ENCODE measurements at places on chromosomes 5 and 9.

DNA sequence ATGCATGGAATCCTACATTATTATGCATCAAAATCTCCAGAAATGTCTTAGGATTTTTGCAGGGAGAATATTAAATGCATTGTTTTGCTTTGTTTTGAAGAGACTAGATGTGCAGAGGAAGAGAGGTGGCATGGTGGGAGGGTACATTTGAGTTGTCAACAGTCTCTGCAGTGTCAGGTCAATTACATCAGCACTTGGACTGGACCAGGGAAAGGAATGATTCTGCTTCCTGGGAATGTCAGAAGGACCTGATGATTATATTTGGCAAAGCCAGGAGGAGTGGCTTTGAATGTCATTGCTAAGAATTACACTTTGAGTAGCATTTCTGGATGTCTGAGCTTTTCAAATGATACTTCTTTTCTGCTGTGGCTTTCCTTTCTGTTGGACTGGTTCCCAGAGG is 17.5 kb upstream of the TMEFF1 start:
- DNase-seq: no peak

GRCh38 chr5:113043491-113043931 is 66.9 kb downstream of the DCP2 start:
- DNase-seq: no peak

GRCh38 chr5:172837640-172838039 is 3.6 kb downstream of the ERGIC1 start:
- no peak for DNase-seq

DNA sequence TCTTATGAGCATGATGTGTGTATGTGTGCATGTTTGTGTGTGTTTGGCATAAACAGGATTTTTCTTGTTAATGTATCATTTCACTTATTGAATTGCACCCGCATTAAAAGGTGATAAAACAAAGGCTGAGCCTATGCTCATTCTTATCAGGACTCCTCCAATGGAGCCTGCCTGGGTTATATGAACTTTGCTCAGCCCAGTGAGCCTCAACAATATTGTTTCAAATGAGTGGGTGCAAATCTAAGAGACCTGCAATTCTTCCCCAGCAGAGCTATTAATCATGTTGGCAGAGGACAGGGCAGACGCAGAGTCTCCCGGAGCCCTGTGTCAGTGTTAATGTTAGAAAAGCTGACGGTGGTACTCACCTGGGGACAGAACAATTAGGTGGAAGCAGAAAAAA is 71.6 kb downstream of the SH3RF2 start:
- no peak for DNase-seq

GRCh38 chr5:67381236-67381880 is 184.8 kb upstream of the CD180 start:
- no peak for DNase-seq

DNA sequence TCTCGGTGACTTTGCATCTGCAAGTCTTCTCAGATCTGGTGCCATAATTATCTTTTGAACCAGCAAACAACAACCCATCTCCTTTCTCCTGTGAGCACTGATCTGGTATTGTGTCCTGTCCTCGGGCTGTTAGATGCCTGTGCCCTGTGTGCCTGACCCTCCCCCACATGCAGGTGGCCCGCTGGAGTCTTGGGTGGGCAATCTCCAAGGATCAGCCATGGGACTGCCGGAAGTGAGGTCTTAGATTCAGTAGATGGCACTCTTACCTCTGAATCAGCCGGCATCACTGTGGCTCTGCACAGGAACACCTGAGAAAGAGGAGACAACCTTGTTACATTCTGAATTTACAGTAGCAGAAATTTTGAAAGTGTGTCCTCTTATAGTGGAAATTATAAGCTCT is 172.4 kb downstream of the IRX2 start:
- DNase-seq: no peak

DNA sequence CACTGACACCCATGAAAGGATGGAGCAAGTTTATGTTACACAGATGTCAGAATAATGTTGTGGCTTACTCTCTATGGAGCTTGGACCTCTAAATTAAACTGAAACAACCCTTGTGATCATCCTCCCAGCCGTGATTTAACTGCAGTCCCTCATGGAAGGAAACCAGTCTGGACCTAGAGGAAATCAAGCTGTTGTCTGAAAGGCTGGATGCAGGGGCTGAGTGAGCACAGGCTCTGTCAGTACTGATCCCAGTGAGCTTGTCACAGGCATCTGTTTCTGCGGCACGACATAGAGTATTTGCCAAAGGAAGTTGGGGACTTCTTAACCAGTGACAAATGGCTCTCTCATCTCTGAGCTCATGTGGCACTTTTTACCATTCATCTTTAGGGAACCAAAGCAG is 282.9 kb upstream of the MAP3K1 start:
- no peak for DNase-seq

- no peak for DNase-seq
Measured at GRCh38 chr9:116276651-116277121, 123.1 kb downstream of the PAPPA start.

- DNase-seq: no peak
Measured at GRCh38 chr9:136187683-136188586, 17.0 kb downstream of the LHX3 start.

GRCh38 chr9:128552744-128553440 is 505 bp downstream of the SPTAN1 start:
- no peak for DNase-seq

DNA sequence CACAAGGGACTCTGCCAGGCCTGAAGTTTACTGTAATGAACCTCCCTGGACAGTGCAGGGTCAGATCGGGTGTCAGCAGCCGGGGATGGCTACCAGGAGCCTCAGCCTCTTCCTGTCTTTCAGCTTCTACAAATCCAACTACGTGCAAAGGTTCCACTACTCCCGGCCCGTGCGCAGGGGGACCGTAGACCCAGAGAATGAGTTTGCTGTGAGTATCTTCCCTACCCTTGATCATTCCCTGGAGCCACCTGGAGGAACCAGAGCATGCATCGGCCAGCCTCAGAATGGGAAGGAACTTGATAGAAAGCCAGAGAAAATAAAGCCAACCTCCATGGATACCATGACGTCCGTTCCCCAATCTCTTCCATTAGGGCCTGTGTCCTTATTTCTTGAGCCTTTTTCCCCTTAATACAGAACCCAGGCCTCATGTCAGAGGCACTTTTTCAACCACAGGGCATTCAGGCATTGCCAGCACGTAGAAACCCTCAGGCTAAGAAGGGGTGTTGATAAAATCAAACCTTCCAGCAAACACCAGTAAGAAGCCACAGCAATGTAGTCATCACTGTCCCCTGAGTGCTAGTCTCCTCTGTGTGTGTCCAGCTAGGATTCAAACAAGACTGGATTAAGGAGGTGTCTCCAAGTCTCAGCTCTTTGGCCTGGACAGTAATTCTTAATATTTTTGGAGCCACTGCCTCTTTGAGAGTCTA is 49.0 kb upstream of the FOXI1 start:
- DNase-seq: no peak

GRCh38 chr9:126561582-126561981 is 52.1 kb upstream of the LMX1B start:
- no peak for DNase-seq

DNA sequence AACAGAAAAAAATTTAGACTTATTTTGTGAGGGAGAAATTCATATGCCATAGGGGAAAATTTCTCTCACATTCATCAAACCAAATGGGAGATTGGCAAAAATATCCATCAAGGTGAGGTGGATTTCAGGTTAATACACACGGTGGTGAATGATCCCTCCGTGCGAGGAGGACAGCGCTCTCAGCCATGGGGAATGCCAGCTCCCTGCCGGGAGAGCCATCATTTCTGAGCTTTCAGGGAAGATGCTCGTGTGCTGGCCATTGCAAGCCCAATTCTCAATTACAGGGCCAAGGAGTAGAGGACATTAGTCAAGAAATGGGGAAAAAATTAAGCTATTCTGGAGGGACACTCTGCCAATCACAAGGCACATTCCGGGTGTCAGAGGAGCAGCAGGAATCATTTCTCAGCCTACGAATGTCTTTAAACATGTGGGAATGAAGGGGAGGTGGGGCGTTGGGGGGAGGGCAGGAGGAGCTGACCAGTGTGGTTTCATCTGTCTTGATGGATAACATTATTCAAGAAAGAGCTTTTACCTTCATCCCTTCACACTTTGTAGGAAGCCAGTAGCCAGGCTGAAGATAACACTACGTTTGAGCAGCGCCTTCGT is 165.5 kb downstream of the DAB2IP start:
- DNase-seq: no peak

- DNase-seq: no peak
Measured at GRCh38 chr9:107258919-107259318, 24.2 kb upstream of the RAD23B start.

GRCh38 chr5:9015937-9016270 is 530.0 kb downstream of the SEMA5A start:
- DNase-seq: no peak

- no peak for DNase-seq
Measured at GRCh38 chr9:25094518-25094917, 548.8 kb upstream of the IZUMO3 start.

DNA sequence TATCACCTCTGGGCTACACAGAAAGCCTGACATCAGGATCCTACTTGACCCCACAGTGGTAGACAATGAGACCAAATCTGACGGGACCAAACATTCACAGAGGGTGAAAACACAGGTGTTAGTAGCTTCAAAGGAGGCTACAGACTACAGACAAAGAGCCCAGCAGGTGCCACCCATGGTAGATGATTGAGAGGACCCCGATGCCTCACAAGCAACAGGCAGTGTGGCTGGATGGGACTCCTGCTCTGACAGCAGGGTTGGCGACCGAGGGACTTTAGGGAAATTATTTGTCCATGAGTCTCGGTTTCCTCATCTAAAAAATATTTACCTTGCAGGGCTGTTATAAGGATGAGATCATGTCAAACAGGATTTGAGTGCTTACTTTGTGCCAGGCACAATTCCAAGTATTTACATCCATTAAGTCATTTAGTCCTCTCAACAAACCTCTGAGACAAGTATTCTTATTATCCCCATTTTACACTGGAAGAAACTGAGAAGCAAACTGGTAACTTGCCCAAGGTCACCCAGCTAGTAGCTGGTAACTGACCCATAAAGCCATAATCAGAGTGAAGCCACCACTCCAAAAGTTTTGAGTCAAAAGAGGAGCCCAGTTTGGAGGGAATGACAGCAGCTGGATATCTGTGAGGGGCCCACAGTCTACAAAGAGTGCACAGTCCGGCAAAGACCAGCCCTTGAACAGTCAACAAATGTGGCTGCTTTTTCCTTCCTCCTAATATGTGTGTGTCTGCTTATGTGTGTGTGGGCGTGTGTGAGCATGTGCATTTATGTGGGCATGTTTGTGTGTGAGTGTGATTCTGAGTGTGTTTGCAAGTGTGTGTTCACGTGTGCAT is 502.0 kb downstream of the BNC2 start:
- no peak for DNase-seq

GRCh38 chr5:53403758-53404157 is 76.7 kb upstream of the FST start:
- no peak for DNase-seq

- DNase-seq: no peak
Measured at GRCh38 chr5:156473269-156473908, 146.4 kb downstream of the SGCD start.

DNA sequence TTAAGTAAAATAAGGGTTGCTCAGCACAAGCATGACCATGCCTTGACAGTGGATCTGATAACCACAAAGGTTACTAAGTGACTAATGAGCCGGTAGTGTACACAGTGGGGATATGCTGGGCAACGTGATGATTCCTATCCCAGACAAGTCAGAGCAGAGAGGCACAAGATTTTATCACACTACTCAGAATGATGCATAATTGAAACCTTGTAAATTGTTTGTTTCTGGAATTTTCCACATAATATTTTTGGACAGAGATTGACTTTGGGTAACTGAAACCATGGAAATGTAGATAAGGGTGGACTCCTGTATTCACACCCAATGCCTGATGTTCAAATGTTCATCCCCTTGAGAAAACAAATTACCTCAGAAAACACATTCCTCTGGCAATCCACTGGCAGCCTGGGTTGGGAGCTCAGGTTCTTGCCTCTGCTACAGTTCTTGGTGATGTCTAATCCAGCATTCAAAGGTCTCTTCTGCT is 16.2 kb upstream of the ERAP1 start:
- peak; percentile 71 for DNase-seq

DNA sequence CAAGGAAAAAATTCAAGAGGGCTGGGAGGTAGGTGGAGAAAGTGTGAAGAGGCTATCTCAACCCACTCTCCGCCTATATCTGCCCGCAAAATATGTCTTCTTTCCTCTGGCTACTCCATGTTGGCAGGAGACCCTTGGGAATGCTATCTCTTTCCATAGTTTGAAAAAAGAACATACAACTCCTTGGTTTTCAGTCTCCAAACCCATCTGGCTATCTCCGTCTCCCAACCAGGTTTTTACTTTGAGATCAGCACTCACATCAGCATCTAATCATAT is 109.9 kb upstream of the IFNE start:
- DNase-seq: no peak

DNA sequence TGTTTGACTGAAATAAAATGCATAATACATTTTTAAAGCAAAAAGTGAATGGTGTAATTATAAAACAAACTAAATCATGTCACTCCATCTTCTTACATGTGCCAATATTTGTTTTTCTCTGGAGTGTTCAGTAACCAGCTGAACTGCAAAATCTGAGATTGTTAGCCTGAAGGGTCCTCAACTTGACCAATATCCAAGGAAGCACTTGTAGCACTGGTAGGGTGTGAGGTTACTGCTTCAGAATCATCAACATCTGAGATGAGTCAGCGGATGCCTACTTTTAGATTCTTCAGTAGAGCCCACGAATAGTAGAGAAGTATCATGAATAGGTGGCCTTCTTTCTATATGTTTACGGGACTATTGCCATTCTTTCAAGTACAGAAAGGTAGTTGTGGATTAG is 226.7 kb downstream of the TLE4 start:
- DNase-seq: no peak

DNA sequence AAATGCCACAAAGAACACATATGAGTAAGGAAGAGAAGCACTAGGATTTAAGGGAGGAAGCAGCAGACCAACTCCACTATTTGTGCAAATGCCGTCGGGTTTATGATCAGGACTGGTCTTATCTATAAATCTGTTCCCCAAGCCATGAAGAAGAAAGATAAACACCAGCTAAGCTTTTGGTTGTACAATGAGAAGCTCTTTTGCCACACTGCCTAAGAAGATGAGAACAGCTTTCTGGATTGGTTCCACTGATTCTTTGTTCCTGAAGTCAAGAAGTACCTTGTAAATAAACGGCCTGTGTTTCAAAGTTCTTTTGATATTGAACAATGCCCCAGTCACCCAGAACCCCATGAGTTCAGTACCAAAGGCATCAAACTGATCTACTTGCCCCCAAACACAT is 93.9 kb downstream of the RFX3 start:
- no peak for DNase-seq

GRCh38 chr9:93244101-93244500 is 60.2 kb downstream of the WNK2 start:
- DNase-seq: no peak

GRCh38 chr5:180831139-180832093 is 28.8 kb upstream of the MGAT1 start:
- DNase-seq: peak; percentile 23

DNA sequence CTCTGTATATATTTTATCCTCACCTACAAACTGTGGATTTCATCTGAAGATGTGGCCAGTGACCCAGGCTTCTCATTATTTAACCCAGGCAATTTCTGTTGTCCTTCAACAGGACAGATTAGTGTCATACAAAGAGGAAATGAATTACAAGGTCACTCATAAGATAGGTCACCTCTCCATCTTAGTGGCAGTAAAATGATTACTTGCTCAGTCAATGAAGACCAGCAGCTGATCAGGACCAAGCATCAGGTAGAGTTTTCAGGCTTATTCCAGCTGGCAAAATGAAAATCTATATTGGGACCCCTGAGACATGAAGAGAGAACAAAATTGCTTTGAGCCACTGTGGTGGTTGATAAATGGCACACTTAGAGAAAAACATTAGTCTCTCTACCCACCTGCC is 135.2 kb upstream of the PRDM9 start:
- no peak for DNase-seq

GRCh38 chr9:104608336-104608735 is 2.9 kb upstream of the OR13C2 start:
- no peak for DNase-seq

Data from keratinocyte (primary cell).